ENCODE measurements at places on chromosomes 3 and 15. TPM values are rescaled to one million over a fixed set of nuclear protein-coding genes. Genes with fewer than 3 reads are reported as not detected.

- DNase-seq = no peak
- peaks cover 13% of the 10 kb centered on the region for H3K36me3 ChIP-seq
- peaks cover 82% of the 10 kb centered on the region for H3K4me1 ChIP-seq
- H3K27me3 ChIP-seq = no peaks in the 10 kb centered on the region
- peak overlapping the region; percentile 61 for H3K27ac ChIP-seq
Observed at GRCh38 chr3:71047616-71048531, 535.7 kb downstream of the FOXP1 start.

DNA sequence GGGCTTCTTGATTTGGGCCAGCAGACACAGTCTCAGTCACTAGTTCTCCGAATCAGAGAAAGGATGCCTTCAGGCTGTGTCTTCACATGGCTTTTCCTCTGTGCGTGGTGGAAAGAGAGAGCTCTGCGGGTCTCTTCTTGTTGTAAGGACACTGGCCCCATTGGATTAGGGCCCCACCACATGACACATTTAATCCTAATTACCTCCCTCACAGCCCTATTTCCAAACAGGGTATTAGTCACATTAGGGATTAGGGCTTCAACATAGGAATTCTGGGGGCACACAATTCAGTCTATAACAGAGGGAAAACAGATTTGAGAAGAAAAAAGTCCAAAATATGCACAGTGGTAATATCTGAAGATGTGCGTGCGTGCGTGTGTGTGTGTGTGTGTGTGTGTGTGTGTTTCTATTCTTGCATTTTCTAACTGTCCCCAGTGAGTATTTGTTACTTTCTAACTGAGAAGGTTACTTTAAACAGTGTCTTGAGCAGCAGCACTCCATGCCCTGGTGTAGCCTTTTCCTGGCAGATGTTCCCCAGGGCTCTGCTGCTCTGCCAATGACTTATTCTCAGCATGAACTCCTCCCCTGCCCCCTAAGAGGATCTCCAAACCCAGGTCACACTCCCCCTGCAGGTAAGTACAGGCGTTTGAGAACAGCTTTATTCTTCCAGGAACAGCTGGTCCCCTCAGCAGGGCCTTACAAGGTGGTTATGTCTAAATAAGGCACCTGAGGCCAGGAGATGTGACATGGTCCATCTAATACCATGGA, 72.9 kb downstream of the RPL39L start:
- H3K4me3 ChIP-seq = no peak overlapping the region
- H3K27me3 ChIP-seq = no peaks in the 10 kb centered on the region
- peak overlapping the region; percentile 76 for H3K27ac ChIP-seq
- H3K4me1 ChIP-seq = peaks cover 65% of the 10 kb centered on the region

DNA sequence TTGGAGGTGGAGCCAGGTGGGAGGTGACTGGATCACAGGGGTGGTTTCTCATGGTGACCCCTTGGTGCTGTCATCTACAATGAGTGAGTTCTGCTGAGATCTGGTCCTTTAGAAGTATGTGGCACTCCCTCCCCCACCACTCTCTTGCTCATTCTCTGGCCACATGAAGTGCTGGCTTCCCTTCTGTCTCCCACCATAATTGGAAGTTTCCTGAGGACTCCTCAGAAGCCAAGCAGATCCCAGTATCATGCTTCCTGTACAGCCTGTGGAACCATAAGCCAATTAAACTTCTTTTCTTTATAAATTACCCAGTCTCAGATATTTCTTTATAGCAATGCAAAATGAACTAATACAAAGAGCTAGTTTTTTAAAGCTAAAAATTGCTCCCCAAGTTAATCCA, 54.7 kb downstream of the SLC41A3 start:
- no peaks in the 10 kb centered on the region for H3K27me3 ChIP-seq
- H3K4me3 ChIP-seq = no peak overlapping the region
- no peak overlapping the region for H3K27ac ChIP-seq
- no peak for DNase-seq

DNA sequence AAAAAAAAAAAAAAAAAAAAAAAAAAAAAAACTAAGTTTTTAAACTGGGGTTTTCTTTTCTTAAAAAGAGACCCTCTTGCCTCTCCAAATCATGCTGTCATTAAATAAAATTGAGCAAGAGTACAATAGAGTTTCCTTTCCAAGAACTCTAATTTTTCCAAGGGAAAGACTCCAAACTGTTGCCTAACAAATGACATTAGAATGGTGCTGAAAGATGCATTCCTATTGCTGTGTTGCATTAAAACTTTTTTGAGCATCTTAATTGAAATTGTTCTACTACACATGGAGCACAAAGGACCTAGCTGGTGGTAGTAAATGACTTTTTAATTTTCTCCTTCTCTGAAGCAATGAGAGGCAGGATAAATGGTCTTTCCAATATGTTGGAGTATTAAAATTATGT, 469.1 kb upstream of the ARHGEF26 start:
- H3K27me3 ChIP-seq = no peaks in the 10 kb centered on the region
- no peak overlapping the region for H3K4me3 ChIP-seq
- H3K27ac ChIP-seq = no peak overlapping the region

The NLGN1 gene
- not detected for total RNA-seq

The PLA2G4D gene
- total RNA-seq = not detected

Data from spleen (tissue), 13 donors.